G401 (cell line): ENCODE measurements at places on chromosomes 1 and 21. TPM values are rescaled to one million over a fixed set of nuclear protein-coding genes. Genes with fewer than 3 reads are reported as not detected.

TPRG1L gene
- total RNA-seq = 19.2 and 21.7 TPM in 2 replicates

CD84 gene
- not detected in 2 replicates for total RNA-seq

CD1C gene
- total RNA-seq = not detected in 2 replicates

AADACL3 gene
- total RNA-seq = not detected in 2 replicates

DNA sequence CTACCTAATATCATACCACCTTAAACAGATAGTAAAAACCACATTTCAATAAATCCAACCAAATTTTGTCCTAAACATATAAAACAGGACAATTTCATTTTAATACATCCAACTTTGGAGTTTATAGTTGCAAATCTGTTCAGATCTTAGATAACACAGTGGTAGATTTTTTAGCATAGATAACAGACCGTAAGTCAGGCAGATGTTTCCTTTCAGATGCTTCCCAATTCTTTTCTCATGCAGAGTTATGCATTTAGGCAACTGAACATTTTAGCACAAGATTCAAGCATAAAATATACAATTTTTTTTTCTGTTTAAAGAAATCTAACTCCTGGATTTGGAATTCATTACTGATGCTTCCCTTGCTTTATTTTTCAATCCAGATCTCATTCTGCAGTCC is 156.5 kb upstream of the ZNHIT6 start:
- DNase-seq = no peak

DNA sequence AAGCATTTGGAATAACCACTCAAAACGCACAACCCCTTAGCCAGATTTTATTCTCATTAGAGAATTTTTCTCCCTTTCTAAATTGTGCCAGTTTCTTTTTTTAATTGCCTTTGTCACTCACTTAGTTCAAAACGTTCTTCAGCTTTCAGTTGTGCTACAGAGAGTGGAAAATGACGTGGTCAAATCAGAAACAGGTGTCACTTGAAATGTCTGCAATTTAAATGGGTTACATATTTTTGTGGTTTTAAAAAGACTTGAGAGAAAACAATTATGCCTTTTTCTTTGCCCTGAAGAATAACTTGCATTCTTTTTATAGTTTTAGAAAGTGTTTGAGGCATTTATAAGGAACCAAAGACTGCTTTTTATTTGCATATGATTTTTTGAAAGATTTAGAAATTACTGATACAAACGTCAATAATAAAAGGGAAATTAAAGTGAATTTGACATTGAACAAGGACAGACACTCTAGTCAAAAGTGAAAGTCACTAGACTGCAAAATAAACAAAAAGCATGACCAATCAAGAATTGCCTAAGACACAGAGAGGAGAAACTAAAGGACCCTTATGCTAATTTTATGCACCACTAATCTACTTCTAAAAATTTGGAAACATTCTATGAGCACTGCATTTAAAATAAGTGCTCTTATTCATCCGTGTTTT is 191.0 kb downstream of the TPR start:
- DNase-seq = no peak

GRCh38 chr1:110033421-110033820 is 1.0 kb upstream of the STRIP1 start:
- DNase-seq = no peak

- DNase-seq = peak; percentile 82
Measured at GRCh38 chr21:45888386-45889009, 93.1 kb upstream of the COL6A1 start.

DNA sequence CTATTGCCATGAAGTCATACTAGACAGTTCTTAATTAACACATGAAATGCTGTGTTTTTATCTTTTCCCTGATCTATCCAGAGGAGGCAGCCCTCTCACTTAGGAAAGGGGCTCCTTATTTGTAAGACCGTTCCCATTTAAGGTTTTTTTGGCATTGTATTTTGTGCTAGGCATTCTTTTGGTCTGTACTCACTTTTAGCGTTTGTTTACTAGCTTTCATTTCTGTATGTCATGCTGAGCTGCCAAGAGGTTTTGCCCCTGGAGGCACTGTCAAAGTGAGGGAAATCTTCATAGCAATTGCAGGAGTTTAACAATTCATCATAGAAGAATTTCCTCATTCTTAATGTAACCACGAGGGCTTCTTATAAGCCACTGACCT is 59.5 kb downstream of the MTR start:
- DNase-seq = no peak

DNA sequence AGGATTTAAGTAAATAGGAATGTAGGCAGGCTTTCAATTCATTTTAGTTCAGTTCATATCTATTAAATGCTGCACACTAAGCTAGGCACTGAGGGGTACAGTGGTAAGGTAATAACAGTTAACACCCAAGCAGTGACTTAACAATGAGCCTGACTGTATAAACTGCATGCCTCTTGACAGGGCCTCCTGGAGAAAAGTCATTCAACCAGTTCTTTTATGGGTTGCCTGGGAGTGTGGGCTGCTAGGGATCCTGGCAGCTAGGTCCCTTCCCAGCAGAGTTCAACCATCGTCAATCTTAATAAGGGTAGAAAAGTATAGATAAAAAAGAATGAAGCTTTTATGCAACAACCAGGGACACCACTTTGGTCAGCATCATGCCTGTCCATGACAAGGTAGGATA is 8.1 kb upstream of the ALG14 start:
- no peak for DNase-seq

GRCh38 chr1:50972766-50973165 is 2.7 kb downstream of the CDKN2C start:
- DNase-seq = no peak

DNA sequence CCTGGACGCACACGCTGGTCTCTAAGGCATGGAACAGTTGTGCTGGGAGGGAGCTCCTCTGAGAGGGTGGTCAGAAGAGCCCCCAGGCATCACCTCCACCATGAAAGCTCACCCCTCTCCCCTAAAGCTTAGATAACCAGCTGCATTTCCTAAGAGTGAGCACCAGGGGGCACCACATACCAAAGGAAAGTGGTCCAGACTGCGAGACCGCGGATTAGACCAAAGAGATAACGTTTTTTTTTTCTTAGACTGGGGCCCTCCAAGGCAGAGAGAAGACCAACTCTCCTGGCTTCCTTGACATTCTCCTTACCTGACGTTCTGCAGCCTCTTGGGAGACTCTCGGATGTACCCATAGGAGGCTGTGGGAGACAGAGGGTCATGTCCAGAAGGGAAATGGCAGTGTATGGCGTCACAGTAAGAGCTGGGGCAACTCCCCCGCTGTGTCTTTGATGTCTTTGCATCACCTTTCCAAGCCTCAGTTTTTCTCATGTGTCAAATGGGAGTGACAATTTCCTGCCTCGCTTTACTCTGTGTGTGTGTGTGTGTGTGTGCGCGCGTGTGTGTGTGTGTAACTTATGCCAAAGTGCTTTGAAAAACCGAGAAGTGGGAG is 12.3 kb upstream of the IFNLR1 start:
- DNase-seq = peak; percentile 84

GRCh38 chr1:199546323-199546722 is 481.2 kb upstream of the NR5A2 start:
- DNase-seq = no peak

DNA sequence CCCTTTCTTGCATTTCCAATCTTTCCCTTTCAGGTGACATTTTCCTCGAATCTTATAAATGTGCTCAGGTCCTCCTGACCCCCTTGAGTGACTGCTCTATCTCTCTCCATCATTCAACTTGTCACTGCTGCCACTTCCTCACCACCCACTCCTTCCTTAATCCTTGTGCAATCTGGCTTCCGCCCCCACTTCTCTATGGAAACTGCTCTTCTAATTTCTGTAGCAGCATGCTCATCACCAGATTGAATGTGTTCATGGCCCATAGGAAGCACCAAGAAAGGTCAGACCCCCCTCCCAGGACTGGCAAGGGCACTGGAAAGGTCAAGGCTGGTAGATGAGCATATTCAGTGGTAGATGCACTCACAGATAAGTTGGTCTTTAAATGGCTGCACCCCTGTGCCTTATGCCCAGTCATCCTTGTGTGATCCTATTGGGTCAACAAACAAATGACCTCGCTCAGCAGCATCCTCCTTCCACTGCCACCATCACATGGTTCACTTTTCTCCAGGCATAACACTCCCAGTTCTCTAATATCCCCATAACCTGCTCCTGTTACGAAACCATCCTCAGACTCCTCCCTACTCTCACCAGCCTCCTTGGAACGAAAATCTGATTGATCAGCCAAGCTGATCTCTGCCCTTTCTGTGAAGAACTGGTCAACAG is 288.5 kb upstream of the POU3F1 start:
- DNase-seq = no peak
